Stimulated activated CD8-positive, alpha-beta memory T cell treated with anti-CD3 and anti-CD28 coated beads, Interleukin-12 subunit alpha, Interleukin-12 subunit beta, amount 100 ng/mL, for 4 hours (primary cell): ENCODE measurements at places on chromosomes 6 and 20.

- no peak for DNase-seq
Measured at GRCh38 chr6:16136621-16137450, 8.0 kb downstream of the MYLIP start.

DNA sequence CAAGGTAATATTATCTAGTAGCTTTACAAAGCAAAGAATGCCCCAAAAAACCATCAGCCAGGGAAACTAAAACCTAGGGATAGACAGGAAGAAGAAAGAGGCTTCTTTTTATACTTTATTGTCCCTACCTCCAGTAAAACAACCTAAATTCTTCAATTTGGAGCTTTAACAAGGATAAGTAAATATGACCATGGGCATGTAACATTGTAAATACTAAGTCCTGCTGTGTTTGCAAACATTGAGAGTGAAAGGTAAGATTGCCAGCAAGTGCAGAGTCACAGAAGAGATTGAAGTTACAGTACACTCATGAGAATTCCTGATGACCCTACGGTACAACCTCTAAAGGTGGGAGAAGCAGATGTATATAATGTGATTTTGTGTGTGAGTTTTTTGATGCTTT, 117.2 kb downstream of the FOXO3 start:
- no peak for DNase-seq

- DNase-seq, result no peak
Measured at GRCh38 chr6:1426416-1426815, 37.0 kb downstream of the FOXF2 start.

GRCh38 chr6:112016320-112016719, 37.6 kb upstream of the CCN6 start:
- DNase-seq, result no peak
